ENCODE measurements at places on chromosomes 16 and 17. TPM values are rescaled to one million over a fixed set of nuclear protein-coding genes. Genes with fewer than 3 reads are reported as not detected.

TPSG1 gene
- total RNA-seq = not detected

PPP1R9B gene
- 22.7 TPM for total RNA-seq

TNS4 gene
- total RNA-seq = 30.5 TPM

NXPH3 gene
- 7.5 TPM for total RNA-seq

DOC2A gene
- total RNA-seq = 2.3 TPM

RHBDL3 gene
- 2.0 TPM for total RNA-seq

RBBP6 gene
- 67.8 TPM for total RNA-seq

TM4SF5 gene
- not detected for total RNA-seq

NPIPB13 gene
- total RNA-seq = 10.2 TPM

GRCh38 chr16:84237994-84238750, 1.6 kb downstream of the KCNG4 start:
- no peak for DNase-seq

- no peak for DNase-seq
These were observed 43.8 kb upstream of the TOB1 start for GRCh38 chr17:50909765-50910605.

DNA sequence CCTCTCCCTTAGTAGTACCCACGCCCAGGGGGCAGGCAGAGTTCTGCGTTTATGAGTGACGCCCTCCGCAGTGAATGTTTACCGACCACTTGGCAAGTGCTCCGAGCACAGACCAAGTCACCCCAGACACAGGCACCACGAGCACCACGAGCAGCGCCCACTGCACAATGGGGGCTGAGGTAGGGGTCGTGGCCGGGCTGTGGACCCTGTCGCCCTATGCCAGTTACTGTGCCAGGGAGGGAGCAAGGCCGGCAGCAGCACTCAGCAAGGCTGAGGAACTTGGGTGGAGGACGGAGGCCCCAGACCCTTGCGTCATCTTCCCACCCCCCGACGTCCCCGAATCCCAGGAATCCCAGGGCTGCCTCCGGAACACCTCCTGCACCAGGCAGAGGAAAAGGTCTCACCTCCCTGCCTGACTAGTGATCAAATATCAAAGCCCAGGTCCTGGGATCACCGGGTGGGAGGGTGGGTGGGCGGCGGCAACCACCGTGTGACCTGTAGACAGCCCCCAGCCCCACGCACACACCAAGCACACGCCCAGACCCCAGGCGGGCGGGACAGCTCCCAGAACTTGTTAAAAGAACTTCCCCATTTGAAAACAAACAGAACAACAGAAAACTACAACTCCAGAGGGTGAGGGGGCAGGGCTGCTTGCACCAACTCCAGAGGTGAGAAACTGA, 5.4 kb downstream of the VASN start:
- no peak for DNase-seq

GRCh38 chr16:10312784-10313724, 72.8 kb upstream of the ATF7IP2 start:
- no peak for DNase-seq

GRCh38 chr17:34219405-34219804, 35.7 kb upstream of the CCL2 start:
- no peak for DNase-seq

- no peak for DNase-seq
These were observed 73.4 kb downstream of the PLD6 start for GRCh38 chr17:17132746-17133145.

GRCh38 chr17:8830141-8830540, 31.0 kb upstream of the MFSD6L start:
- no peak for DNase-seq

- no peak for DNase-seq
These were observed 24.9 kb upstream of the LRRC37A start for GRCh38 chr17:46270032-46270431.

DNA sequence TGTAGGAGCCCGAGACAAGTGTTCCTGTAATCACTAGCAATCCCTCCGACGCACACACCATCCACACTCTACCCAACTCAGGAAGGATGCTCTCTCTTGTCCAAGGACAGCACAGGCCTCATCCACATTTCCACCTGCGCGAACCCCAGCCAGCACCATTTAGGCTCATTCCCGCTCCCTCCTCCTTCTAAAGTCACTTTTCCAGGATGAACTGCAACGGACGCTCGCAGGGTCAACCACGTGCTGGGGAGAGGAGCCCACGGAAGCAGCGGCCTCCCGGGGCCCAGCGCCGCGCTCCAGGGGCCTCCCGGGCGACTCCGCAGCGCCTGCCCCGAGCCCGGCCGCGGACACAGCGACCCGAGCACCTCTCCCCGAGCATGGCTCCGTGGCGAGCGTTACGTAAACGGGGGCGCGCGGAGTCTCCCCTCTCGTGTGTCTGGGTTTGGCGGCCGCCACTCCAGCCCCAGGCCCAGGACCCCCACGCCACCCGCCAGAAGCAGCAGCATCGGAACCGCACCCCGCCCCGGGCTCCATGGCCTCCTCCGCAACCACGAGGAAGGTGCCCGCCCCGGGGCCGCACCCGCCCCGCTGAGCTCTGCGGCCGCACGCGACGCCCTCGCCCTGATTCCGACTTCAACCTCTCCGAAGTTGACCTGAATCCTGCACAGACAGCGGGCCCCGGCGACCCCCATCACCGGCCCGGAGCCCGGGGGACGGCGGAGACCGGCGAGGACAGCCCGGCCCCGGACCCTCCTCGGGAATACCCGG, 668 bp downstream of the USP36 start:
- no peak for DNase-seq

DNA sequence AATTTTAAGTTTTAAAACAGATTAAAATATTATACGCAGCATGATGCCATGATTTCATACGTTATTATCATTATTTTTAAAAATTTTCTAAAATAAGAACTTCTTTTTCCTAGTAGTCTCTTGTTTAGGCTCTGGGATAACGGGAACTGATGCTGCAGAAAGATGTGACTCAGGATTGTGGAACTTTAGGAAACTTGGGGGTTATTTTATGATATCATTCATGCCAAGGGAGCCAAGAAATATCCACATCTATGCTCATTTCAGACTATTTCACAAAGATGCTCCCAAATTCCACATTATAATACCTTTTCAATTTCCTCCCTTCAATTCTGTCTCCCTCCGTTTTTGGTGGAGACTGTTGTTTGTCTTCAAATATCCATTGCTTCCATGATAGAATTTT, 236.4 kb downstream of the HS3ST3A1 start:
- DNase-seq = no peak

DNA sequence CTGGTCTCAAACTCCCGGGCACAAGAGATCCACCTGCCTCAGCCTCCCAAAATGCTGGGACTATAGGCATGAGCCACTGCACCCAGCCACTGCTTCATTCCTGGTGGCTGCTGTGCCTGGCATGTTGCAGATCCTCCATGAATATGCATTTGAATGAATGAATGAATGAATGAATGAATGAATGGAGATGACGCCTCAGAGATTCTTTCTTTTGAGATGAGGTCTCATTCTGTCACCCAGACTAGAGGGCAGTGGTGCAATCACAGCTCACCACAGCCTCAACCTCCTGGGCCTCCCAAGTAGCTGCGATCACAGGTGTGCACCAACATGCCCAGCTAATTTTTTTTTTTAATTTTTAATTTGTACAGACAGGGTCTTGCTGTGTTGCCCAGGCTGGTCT, 5.2 kb downstream of the SPN start:
- no peak for DNase-seq

DNA sequence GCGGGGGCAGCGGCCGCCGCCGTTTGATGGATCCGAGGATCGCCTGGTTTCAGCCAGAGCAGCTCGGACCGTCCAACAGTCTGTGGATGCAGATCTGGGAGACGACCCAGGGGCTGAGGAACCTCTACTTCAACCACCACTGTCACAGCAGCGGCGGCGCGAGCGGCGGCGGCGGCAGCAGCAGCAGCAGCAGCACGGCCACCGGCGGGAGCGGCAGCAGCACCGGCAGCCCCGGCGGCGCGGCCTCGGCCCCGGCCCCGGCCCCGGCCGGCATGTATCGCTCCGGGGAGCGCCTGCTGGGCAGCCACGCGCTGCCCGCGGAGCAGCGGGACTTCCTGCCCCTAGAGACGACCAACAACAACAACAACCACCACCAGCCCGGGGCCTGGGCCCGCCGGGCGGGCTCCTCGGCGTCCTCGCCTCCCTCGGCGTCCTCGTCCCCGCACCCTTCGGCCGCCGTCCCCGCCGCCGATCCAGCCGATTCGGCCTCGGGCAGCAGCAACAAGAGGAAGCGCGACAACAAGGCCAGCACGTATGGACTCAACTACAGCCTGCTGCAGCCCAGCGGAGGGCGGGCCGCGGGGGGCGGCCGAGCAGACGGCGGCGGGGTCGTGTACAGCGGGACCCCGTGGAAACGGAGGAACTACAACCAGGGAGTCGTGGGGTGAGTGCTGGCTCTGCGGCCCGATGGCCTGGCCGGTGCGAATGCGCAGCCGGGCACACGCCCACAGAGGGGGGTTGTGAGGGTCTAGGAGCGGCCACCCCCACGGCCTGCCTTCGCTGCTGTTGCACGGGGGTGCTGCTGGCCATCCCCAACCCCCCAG, 702 bp downstream of the TENT4B start:
- DNase-seq = no peak

- DNase-seq = no peak
These were observed 119.4 kb downstream of the KCNJ2 start for GRCh38 chr17:70288540-70289290.

- DNase-seq = no peak
These were observed 30.6 kb downstream of the ABCA9 start for GRCh38 chr17:69030169-69030568.

GRCh38 chr17:79002796-79003593, 6.6 kb downstream of the CANT1 start:
- no peak for DNase-seq

DNA sequence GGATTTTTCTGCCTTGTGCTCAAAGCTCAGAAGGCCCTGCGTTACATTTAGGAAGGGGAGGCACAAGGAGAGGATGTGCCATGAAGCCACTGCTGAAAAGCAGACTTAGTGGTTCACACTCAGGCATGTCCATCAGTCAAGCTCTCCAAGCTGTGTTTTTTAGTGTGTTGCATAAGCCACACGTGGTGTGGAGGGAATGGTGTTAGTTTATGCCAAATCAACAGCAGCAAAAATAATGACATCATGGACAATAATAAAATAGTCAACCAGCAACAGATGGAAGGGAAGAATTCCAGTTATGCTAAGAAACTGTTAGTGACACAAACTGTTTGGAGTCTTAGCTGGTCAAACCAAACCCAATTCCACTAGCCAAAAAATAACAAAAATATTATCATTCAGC, 438.3 kb downstream of the NPIPA7 start:
- DNase-seq = no peak

GRCh38 chr17:76691379-76692191, 19.2 kb downstream of the MXRA7 start:
- DNase-seq = no peak

DNA sequence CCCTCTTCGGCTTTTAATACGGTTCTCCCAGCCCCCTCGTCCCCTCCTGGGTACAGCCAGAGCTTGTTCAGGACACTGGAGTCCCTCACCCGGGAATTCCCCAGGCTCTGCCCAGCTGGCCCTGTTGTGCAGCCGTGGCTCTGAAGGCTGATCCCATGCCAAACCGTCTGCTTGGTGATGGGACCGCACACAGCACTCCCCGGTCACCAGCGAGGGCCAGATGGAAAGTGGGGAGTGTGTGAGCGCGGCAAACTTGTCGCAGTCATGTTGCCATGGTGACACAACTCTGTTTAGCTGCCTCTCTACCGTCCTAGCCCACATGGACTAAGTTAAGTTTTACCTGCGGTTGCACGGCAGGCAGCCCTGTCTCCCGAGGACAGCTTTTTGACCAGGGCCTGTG, 107.9 kb downstream of the RAP1GAP2 start:
- no peak for DNase-seq

GRCh38 chr16:49473773-49474172, 100.2 kb downstream of the C16orf78 start:
- no peak for DNase-seq

DNA sequence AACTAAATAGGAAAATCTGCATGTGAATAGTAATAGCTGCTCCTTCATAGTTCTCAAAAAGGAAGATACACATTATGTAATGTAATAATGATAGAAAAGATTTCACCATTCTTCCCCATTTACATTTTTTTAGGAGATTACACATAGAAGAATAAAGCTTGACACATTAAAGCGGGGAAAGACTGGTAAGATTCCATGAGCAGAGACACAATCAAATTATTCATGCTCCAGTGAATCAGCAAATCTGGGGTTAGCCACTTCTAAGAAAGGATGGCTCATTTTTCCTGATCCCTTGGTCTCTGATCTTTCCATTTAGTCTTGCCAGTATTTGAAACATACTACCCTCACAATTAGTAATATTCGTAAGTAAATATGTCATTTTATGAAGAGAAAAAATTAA, 81.9 kb downstream of the CA4 start:
- DNase-seq = no peak

- DNase-seq = no peak
These were observed 135.5 kb upstream of the CRHR1 start for GRCh38 chr17:45648642-45649041.

DNA sequence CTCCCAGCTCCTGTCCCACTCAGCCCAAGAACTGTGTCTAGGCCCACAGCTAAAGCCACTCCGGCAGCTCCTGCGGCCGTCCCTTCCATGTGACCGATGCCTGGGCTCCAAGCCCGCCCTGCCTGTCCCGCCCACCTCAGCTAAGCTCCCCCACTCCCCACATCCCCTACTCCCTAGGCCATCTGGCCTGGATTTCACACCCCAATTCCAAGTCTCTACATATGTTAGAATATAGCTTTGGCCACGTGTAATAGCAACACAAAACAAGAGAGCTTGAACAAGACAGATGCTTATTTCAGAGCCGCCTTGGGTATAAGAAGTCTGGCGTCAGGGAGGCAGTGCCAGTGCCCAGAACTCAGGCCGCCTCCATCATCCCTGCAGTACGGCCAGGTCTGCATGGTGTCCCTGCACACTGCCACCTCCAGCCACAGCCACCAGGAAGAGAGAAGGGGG, 30.0 kb upstream of the USP22 start:
- DNase-seq = no peak

DNA sequence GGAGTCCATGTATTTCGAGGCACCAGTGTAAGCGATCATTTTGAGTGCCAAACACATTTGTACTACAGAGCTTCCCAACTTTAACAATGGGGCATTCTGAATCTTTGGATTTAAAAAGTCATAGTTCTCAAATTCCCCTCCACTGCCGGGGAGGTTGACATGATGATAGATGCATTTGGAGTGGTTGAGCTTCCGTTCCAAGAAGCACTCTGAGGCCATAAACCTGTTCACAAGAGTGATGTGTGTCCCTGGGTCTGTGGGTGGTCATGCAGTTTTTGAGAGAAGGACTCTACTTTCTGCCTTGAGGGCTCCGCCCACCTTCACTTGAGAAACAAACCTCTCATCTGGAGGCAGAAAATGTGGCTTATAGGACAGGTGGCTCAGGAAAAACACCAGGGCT, 43.7 kb downstream of the IRX5 start:
- no peak for DNase-seq
